ENCODE measurements at places on chromosomes 7 and 10.

DNA sequence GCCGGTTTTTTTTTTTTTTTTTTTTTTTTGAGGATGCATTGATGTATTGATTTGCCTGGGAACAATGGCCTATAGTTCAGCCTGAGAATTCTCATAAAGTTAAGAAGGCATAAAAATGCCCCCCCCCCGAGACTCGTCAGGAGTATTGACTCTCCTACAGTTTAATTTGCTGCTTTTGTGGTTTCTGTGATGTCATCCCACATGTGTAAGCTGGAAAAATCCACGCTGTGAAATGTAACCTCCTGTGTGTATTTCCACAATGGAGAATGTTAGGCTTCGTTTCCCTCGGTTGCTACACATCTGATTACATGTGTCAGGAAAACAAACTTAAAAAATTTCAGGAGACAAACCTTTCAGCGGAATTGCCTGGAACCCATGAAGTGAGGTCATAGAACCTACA lies 117.9 kb downstream of the FANK1 start:
- no peak for DNase-seq

DNA sequence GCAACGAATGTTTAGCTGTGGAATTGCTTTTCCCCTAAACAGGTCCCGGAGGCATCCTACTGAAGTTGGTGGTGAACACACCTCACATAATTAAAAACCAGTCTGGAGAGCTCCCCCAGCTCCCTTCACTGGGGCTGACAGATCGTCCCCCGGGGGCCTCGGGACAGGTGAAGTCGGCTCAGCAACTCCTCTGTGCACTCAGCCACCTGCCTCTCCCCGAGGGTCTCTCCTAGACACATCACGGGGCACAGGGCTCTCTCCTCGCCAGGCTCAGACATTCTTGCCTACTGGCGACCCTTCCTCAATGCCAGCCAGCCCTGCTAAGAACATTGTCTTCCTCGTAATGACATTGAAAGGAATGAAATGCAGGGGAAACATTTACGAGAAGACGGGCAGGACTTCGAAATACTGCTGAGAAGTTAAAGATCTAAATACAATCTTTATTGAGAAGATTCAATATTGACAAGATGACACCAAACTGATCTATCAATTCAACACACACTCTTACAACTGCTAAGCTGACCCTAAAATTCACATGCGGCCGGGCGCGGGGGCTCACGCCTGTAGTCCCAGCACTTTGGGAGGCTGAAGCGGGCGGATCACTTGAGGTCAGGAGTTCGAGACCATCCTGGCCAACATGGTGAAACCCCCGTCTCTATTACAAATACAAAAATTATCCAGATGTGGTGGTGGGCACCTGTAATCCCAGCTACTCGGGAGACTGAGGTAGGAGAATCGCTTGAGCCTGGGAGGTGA lies 88.1 kb upstream of the DNAAF5 start:
- no peak for DNase-seq

- no peak for DNase-seq
Observed at GRCh38 chr7:72099784-72100183, 312.4 kb downstream of the CALN1 start.

DNA sequence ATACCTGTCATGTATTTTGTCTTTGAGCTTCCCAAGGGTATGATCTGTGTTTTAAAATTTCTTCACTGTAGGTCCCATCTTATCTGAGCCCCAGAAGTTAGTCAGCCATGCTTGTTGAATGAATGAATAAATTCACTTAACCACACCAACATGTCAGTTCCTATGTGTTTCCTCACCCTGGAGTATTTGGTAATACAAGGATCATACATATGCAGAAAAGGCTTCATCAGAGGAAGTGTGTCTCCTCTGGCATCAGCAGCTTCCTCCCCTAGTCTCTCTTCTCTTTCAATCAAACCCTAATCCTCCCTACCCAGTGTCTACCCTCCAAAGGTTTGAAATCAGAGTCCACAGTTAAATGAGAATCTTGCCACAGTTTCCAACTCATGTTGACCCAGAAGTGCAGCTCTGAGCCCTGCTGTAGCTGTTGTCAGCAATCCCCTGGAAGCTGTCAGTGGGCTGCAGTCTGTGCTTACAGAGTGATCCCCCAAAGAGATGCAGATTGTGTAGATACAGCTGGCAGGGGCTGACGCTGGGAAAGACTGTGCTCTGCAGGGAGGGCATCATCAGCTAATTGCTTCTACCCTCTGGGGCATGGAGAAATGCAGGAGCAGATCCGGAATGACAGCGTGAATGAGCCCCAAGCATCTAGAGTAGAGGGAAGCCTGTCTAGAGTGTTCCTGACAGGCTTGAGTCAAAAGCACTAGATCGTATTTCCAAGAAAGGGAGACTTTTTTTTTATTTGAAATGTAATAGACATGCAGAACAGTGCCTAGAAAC lies 105.0 kb upstream of the WDR11 start:
- no peak for DNase-seq

GRCh38 chr7:93944673-93945072 lies 23.1 kb downstream of the GNG11 start:
- no peak for DNase-seq

GRCh38 chr7:103150192-103150591 lies 1.3 kb upstream of the NAPEPLD start:
- no peak for DNase-seq

- no peak for DNase-seq
Observed at GRCh38 chr10:61284222-61284890, 168.8 kb downstream of the TMEM26 start.

DNA sequence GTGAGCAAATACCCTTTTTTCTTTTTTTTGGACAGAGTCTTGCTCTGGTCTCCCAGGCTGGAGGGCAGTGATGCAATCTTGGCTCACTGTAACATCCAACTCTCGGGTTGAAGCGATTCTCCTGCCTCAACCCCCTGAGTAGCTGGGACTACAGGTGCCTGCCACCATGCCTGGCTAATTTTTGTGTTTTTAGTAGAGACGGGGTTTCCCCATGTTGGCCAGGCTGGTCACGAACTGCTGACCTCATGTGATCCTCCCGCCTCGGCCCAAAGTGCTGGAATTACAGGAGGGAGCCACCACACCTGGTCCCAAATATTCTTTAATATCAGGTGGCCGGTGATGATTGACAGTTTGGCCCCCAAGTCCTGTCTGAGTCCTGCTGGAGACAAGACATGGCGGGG lies 6.6 kb downstream of the LAT2 start:
- no peak for DNase-seq

DNA sequence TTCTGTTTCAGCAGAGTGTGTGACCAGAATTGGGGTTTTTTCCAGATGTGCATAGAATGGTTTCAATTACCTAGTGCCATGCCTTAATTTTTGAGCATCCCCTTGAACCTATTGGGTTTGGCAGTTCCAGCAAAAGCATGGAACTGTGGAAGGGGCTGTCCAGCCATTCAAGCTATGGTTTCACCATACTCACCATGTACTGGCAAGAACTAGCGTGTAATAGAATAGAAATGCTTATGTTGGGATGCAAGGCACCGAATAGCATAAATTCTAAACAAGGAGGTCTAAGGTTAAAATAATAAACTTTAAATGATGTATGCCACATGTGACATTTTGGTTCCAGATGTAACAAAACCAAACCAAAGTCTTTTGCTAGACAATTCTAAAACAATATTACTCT lies 91.4 kb downstream of the MTERF1 start:
- DNase-seq: no peak

DNA sequence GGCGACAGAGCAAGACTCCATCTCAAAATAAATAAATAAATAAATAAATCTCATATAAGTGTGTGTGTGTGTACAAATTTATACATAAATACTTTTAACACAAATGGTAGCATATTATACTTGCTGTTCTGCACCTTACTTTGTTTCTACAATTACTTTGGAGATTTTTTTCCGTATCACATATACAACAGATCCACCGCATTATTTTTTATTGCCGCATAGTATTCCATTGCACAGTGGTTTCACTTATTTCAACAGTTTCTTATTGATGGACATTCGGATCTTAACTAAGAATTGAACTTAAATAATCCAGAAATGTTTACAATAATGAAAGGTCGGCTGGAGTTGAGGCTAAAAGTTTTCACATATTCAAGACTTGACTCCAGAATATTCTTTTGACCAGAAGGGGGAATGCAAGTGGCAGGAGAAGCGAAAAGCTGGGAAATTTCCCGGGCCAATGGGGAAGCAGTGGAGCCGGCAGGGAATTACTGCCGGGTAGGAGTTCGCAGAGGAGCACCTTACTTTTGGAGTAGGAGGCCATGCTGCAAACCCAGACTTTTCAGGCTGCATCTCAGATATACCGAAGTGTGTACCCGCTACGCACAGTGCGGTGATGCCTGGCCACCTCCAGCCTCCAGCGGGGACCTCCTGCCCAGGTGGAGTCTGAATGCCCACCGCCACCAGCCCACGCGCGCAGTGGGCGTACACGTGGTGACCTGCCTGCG lies 415 bp upstream of the CNNM1 start:
- no peak for DNase-seq

DNA sequence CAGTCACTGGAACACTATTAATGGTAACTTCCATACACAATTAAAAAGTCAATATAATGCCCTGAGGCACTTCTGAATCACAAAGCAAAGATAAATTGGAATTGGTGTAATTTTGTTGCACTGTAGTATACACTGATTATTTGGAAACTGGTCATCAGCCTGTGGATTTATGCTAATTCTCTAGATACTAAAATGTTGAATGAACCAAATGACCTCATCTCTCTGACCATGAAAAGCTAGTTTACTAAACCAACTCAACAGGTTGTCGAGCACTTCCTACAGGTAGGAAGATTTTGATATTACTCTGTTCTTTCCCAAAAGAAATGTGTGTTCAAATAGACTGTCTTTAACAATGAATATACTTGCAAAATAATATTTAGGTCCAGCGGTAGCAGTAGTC lies 5.3 kb downstream of the NRP1 start:
- no peak for DNase-seq

- no peak for DNase-seq
Observed at GRCh38 chr7:107173691-107174406, 5.0 kb downstream of the HBP1 start.

DNA sequence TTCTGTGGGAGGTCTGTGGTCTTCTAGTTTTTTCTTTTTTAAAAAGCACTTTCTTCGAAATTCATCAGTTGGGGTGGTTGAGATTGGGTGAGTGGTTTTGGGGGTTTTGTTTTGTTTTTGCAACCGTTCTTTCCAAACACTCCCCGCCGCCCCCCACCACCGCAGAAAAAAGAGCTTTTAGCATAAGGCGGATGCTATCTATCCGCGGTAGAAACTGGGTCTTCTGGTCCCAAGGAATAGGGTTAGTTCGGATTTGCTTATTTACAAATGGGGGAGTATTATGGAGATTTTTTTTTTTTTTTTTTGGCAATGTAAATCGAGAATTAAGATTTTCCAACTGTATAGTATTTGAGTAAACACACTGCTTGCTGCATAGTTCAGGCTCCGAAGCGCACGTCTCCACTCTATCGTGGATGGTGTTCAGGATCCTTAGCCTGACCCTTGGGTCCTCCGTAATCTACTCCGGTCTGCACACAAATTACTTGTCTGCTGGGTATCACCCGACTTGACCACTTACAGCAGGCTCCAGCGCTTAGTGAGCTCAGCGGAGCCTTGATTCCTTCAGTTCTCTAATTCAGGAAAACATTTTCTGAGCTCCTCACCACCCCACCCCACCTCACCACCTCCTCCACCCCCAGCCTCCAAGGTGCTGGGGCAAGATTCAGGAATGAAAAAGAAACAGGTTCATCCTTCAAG lies 757 bp upstream of the NRCAM start:
- no peak for DNase-seq

GRCh38 chr10:121594623-121595350 lies 3.5 kb downstream of the FGFR2 start:
- DNase-seq: no peak

DNA sequence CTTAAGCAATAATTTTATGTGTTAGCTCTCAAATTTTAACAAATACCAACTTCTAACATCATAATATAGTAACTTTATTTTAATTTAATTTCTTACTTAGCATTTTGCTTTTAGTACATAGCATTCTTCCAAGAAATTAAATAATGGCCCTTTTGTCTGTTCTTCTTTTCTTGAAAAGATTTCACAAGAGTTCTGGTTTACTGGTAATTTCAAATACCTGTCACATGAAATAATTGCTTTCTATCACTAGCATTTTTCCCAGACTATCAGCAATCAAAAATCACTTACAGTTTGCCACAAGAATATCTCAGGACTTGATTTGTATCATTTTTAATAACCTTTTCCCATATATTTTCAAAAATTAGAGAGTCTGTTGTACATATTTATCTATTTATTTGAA lies 193.0 kb downstream of the CACNA2D1 start:
- DNase-seq: no peak

DNA sequence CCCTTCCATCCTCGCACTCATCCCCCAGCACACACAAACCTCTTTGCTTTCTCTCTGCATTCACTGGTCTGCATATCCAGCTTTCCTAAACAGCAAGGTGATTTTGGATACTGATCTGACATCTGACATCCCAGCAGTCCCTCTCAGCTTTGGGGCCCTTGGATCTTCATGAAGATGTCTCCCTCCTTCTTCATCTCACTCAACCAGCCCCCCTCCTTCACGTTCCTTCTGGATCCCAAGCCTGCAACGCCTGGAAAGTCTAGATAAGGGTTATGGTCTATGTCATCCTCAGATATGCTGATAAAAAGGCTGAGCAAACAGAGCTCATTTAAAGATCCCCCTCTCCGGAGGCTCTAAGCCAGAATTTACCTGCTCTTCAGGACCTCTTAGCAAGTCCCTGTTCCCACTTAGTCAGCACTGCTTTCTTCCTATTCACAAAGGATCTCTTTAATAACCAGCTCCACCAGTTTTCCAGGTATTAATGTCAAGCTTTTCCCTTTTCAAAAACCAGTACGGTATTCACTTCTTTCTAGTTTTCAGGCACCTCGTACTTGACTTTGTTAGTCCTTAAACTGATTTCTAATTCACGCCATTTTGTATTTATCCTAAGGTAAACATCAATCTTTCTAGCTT lies 38.9 kb downstream of the CREB3L2 start:
- DNase-seq: no peak

DNA sequence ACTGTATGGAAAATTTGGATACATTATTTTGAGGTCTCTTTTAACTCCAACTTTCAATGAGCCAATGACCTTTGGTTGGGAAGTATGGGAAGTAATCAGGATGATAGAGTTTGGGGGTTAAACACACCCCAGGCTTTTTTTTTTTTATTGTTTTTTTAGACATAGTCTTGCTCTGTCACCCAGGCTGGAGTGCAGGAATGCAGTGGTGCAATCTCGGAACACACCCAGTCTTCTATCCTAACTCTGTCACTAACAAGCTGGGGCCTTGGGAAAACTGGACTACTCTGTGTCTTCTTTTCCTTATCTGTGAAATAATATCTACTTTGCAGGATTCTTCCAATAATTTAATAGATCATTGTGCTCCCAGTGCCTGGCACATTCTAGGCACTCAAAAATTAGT lies 37.6 kb upstream of the AGBL3 start:
- no peak for DNase-seq

GRCh38 chr7:144834641-144835144 lies 1.2 kb downstream of the TPK1 start:
- no peak for DNase-seq

GRCh38 chr10:59873896-59874295 lies 32.5 kb downstream of the CCDC6 start:
- no peak for DNase-seq

DNA sequence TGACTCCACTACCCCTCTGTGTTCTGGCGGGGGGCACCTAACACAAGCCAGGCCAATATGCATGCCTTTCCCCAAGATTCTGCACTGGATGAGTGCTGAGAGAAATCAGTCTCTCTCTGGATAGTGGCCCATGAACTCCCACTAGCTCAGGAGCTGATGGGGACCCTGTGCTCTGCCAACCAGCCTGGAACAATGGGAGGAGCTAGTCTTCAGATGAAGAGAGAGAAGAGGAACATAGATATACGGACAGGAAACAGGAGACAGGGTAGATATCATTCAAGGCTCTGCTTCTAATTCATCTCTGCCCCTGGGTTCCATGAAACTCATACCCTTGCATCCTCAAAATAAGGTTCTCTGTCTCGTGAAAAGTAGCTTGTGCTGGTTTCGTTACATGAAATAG lies 27.9 kb upstream of the PLXNA4 start:
- DNase-seq: no peak

Data from ecto neural progenitor cell (in vitro differentiated cells).